Stimulated activated CD4-positive, alpha-beta T cell treated with anti-CD3 and anti-CD28 coated beads, Interleukin-15, amount 100 ng/mL, for 1 hour (primary cell): ENCODE measurements at places on chromosomes 2 and 18.

DNA sequence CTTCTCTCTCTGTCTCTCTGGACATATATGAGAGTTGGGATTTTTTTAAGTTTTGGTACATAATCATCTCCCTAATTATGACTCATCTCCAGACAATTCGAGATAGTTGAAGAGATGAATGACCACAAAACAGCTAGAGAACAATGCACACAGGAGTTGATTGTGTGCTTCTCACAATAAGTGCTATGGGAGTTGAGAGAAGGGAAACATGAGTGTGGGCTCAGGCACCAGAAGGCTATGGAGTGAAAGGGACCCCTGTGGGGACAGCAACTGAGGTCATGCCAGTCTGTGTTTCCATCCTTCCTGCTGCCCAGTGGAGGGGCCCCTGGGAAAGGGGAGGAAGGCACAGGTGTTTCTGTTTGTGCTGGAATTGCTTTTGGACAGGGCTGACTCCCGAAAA is 6.5 kb upstream of the YWHAQ start:
- no peak for DNase-seq

- DNase-seq: no peak
These were observed 28.9 kb downstream of the TMEM247 start for GRCh38 chr2:46508312-46508711.

DNA sequence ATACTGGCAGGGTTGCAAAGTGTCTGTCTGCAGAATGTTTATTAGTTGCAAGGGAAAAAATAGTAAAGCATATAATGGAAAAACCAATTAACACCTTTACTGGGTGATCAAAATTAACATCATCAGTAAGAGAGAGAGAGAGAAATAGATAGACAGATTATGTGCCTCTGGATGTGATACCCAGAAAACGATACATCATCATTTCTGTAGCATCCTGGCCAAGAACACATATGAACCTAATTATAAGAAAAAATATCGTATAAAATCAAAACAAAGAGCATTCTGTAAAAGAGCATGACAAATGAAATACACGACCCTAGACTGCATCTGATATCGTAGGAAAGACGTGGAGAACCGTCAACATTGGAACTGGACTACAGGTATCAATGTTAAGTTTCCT is 64.6 kb downstream of the SMC6 start:
- no peak for DNase-seq

- DNase-seq: no peak
These were observed 285.8 kb upstream of the REV1 start for GRCh38 chr2:99775585-99775984.

DNA sequence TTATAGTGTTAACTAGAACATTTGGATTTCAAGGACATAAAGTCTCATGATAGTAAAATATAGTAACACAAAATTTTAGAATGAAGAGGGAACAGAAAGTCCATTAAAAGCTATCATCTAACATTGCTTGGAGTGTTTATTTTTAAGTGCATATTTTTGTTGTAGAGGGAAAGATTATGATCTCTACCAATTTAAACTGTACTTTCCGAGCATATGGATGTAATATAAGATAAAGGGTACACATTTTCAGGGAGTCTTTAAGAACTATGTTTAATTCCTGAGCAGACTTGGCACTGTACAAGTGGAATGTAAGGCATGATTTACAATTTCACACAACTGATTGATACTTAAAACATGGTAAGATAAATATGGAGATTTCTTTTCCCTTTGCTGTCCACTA is 34.2 kb upstream of the ZNF804A start:
- DNase-seq: no peak
